ENCODE measurements at places on chromosomes 2 and 18.

- DNase-seq: no peak
Measured at GRCh38 chr2:212730994-212731393, 192.4 kb upstream of the ERBB4 start.

DNA sequence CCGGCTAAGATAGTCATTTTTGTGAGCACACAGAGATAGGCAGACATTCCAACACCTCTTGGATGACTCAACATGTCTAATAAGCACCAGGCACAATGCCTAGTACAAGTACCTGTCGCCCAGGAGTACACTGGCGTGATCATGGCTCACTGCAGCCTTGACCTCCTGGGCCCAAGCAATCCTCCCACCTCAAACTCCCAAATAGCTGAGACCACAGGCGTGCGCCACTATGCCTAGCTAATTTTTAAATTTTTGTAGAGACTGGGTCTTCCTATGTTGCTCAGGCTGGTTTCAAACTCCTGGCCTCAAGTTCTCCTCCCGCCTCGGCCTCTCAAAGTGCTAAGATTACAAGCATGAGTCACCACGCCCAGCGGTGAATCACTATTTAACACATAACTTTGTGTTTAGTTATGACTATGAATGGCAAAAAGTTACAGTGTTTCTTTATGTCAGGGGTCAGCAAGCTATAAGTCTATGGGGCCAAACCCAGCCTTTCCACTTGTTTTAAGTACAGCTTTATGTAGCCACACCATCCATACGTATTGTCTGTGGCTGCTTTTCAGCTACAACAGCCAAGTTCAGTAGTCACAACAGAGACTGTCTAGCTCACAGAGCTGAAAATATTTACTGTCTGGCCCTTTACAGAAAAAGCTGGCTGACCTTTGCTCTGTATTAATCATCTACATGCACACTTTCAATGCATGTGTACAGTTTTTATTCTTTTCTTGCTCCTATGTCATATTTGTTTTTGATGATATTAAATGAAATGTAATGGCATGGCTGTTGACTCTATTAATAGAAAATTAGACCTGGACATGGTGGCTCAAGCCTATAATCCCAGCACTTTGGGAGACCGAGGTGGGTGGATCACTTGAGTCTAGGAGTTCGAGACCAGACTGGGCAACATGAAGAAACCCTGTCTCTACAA lies 18.7 kb downstream of the ORC2 start:
- DNase-seq: no peak

DNA sequence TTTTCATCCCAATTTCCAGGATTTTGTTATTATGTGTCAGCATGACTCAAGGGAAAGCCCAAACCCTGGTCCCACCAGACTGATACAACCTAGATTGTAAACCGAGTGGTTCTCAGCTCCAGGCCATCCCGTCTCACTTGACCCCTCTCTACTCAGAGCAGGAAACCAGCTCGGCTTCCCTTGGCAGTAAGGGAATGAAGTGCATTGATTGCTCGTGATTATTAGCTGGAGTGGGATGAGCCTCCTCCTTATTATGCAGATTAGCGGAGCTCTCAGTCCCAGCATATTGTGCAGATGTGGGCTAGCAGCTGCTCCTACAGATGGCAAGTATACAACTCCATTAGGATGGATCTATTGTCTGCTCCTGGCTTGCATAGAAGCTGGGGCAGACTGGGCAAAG lies 167.6 kb downstream of the LNPK start:
- DNase-seq: no peak

- no peak for DNase-seq
Measured at GRCh38 chr2:184367211-184367610, 231.1 kb upstream of the ZNF804A start.

DNA sequence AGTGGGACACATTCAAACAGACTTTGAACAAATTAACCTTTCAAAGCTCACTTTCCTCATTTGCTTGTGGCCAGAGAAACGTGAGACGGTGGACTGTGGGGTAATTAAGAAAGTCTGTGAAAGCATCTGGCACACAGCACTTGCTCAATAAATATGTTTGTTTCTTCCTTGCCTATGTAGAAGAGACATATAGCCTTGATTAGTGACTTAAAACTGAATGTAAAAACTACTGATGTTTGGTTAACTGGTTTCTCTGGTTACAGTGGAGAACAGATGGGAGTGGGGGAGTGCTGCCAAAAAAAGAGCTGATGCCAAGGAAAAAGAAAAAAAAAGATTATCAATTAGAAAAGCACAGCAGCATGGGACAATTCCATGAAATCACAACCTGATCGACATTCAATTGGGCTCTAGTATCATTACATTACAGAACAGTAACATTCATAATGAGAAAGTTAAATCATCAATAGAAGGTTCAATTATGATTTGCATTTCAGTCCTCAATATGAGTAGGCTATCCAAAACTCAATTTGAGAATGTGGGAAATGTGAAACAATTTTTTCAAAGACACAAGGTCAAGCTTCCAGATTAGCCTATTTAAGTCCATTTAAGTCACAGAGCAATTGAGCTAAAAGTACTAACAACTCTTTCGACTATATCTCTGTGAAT lies 14.7 kb downstream of the CUL3 start:
- DNase-seq: no peak

Data from stimulated activated CD8-positive, alpha-beta memory T cell treated with anti-CD3 and anti-CD28 coated beads, Interleukin-7, amount 100 ng/mL, for 1 hour (primary cell).